GM12865 (cell line): ENCODE measurements at places on chromosomes 1 and 21.

GRCh38 chr1:34478515-34479076 is 276.3 kb upstream of the GJB5 start:
- DNase-seq, result peak; percentile 4

DNA sequence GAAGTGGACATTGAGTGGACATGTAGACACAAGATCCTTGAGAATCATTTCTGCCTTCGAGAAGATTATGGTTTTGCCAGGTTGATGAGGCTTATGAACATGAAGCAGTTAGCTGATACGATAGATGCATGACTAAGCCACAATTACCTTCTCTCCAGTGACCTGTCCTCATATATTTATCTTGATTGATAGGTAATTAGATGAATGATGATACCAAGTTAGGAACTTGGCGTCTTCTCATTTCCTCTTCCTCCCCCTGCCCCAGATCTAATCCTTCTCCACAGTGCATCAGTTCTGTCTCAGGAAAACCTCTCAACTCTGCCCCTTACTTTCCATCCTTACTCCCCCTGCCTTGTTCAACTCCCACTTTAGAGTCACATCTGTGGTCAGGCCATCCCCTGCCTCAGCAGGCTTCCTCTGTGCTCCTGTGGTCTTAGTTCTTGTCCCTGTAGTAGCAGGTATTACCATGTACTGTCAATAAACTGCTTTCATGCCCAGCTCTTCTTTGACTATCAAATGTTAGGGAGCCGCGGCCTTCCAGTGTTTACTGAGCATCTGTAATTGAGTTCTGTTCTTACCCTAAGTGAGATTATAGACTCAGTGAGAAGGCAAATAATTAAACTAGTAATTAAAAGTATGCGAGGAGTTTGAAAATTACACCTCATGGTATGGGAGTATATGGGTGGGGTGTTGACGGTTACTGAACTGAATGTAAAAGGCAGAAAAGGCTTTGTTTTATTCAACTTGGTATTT is 5.1 kb downstream of the ST6GALNAC3 start:
- DNase-seq, result no peak

GRCh38 chr21:45982092-45982757 is 655 bp downstream of the COL6A1 start:
- no peak for DNase-seq

DNA sequence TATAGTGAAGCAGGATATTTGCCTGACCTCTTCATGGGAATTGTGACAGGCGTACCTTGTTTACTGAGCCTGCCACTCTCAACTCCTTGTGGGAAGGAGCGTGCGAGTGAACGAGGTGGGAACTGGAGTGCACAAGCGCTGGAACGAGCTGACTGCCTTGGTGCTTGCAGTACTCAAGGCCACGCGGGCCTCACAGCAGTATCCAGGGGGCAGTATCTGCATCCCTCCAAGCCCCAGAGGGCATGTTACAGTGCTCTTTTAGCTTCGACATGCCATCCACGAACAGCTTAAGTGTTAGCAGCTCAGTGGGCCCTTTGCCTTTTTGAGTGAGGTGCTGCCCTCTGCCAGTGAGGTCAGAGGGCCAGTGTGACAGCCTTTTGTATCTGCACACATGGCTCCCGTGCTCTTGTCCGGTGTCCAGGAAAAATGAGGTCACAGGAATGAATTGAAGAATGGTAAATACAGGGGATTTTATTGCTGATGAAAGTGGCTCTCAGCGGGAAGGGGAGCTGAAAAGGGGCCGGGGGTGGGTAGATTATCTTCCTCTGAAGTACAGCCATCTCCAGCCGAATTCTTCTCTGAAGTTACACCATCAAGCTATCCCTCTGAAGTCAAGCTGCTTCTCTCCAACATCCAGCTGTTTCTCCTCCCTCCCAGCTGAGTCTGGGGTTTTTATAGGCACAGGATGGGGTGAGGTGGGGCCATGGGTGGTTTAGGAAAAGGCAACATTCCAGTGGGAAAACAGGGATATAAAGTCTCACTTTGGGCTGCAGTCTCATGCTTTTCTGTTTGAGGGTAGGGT is 69.3 kb downstream of the EPB41 start:
- DNase-seq, result peak; percentile 1

GRCh38 chr1:109089242-109090015 is 1.1 kb upstream of the TMEM167B start:
- DNase-seq, result no peak

DNA sequence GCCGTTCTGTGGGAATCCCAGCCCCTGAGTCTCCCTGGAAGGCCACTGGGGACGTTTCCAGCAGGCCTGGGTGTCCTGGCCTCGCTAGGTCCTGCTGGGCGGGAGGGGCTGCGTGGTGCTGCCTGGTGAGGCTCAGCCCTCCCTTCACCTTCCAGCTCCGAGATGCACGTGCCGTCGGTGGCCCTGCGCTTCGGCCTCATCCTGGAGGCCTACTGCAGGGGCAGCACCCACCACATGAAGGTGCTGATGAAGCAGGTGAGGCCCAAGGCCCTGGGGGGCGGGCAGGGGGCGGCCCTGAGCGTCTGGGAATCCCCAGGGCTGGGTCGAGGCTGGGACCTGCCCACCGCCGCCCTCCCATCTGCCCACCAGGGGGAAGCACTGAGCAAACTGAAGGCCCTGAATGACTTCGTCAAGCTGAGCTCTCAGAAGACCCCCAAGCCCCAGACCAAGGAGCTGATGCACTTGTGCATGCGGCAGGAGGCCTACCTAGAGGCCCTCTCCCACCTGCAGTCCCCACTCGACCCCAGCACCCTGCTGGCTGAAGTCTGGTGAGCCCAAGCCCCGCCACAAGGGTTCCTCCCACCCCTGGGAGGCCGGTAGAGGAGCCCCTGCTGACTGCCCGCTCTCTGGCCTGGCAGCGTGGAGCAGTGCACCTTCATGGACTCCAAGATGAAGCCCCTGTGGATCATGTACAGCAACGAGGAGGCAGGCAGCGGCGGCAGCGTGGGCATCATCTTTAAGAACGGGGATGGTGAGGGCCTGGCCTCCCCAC is 70.3 kb downstream of the PIK3CD start:
- DNase-seq, result peak; percentile 62

DNA sequence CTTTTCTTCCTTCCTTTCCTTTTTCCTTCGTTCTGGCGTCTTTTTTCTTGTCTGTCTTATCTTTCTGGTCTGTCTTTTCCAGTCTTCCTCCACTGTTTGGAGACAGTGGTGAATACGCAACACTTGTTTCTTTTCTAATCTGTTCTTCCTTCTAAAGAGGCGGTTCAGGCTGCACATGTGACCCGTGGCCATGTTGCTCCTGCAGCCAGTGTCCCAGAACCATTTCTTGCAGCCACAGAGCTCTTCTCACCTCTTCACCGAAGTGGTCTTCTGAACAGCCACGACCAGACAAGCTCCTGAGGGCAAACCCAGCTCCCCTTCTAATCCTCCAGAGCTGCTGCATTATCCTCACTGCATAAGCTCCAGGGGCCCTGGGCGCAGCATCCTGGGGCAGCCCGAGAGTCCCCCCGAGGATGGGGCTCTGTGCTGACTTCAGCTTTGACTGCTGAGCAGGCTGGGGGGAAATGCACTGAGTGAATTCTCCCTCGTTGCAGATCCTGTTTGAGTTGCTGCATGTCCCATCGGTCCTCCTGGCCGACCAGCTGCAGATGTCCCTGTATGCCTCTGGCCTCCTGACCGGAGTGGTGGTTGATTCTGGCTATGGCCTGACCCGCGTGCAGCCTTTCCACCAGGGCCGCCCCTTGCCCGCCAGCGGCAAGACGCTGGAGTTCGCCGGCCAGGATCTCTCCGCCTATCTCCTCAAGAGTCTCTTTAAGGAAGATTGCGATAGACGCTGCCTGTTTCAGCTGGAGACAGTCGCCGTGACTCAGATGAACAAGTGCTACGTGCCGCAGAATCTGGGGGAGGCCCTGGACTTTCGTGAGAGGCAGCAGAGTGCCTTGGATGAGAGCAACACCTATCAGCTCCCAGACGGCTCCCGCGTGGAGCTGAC is 70.4 kb downstream of the ACTL8 start:
- no peak for DNase-seq

DNA sequence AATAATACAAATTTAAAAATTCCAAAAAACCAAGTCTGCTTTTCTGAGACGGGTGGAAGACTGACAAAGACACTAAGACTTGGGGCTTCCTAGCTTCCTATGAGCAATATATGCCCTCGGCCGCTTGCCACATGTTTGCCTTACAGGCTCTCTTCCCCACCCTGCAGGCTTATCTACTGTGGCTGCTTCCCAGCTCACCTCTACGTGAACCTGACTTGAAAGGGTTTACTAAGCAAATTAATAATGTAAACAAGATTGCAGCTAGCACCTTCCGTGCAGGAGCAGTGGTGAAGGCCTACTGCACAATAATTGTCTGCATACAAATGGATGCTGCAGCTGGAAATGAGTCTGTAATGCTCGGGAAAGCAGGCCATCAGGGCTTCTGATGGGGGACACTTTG is 152.9 kb upstream of the DAB1 start:
- DNase-seq, result no peak

- no peak for DNase-seq
Measured at GRCh38 chr1:30685796-30686165, 37.6 kb downstream of the MATN1 start.

DNA sequence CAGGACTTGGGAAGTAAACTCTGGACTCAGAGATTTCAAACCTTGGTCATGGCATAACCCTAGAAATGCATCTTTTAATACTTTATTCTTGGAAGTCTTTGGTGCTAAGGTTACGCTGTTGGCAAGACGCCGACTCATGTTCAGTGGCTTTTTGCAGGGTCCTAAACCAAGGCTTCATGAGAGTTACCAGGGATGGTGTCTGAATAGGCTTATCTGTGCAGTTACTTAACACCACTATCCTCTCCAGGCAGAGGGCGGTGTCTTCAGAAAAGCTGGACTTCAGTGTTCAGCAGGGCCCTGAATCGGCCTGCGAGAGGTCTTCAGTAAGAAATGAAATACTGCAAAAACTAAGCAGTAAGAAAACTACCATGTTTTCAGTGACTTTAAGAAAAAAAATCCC is 58.3 kb downstream of the SIM2 start:
- no peak for DNase-seq

DNA sequence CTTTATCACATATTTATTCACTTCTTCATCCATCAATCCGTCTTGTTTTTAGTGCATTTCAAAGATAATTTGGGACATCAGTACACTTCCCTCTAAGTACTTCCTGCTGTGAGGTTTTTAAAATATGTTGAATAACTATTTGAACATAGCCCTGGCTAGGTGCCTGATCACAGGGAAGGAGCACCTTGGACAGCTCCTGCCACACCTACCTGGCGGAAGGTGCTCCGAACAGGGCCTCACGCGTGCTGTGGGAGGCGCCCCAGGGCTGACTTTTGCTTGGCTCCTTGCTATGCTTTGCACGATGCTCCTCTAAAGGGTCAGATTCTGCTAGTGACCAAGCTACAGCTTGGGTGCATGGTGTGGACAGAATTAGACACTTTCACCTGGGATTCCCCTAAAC is 4.9 kb upstream of the ATXN7L2 start:
- peak; percentile 18 for DNase-seq

DNA sequence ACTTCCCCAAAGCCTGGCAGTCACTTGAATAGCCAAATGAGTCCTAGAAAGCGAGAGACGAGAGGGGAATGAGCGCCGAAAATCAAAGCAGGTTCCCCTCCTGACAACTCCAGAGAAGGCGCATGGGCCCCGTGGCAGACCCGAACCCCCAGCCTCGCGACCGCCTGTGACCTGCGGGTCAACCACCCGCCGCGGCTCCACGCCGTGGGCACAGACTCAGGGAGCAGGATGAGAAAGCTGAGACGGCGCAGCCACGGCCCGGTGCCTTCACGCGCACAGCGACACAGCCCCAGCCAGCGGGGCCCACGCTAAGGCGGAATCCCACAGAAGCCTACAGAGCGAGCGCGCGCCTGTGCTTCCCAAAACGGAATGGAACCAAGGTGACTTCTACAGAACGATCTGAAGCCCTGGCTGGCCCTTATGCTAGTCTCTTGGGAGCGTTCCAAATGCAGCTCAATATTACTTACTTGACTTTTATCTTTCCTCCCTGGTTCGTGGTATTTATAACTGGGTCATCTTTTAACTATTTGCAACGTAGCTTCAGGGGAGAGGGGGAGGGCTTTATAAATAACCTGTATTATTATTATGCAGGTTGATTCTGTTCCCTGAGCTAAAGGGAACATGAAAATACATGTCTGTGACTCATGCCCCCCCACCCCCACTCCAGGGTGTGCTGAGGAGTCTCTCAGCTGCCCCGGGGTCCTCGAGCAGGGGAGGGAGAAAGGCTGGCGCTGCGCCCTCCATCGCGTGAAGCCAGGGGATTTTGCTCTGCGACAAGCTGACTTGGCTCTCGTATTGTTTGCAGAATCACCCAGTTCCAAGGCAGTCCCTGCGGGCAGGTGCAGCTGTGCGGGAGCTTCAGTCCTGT is 1.7 kb downstream of the TSPEAR start:
- no peak for DNase-seq

- peak; percentile 55 for DNase-seq
Measured at GRCh38 chr1:177948336-177948972, 21.4 kb downstream of the SEC16B start.

DNA sequence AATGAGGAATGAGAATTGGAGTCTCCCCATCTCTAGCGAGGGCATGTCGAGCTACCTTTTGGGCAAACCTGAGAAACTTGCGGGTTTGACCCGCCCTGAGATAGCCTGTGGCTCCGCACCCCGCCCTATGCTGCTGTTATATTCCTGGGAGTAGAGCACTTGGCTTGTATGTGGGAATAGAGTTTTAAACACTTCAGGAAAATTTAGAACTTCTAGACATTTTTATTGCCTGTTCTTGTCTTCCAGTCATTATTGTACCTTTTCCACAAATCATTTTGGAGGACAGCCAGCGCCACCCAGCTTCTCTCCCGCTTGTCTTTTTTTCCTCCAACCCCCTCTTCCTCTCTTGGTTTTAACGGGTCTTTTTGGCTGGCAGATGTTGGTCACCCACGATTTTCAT is 738 bp downstream of the GNPAT start:
- peak; percentile 8 for DNase-seq

- no peak for DNase-seq
Measured at GRCh38 chr1:24325587-24326449, 6.7 kb downstream of the GRHL3 start.
